Activated CD8-positive, alpha-beta memory T cell treated with anti-CD3 and anti-CD28 coated beads for 48 hours (primary cell): ENCODE measurements at places on chromosomes 11 and 22.
A peak's percentile ranks its signal among the peaks of the same experiment; 100 is the strongest.

DNA sequence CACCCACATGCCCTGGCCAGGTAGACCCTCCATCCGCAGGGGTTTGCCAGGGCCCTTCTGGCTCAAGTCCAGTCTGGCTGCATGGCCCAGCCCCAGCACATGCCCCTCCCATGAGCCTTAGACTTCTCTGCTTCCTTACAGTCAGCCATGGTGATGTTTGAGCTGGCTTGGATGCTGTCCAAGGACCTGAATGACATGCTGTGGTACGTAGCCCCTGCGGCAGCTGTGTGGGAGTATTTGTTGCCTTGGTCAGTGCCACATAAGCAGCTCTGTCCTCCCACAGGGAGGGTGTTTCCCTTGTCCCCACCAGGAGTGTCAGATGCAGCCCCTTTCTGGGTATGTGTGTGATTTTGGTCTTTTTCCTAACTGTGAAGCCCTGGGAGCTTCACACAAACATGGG, 17.5 kb downstream of the CDC45 start:
- no peak for DNase-seq

DNA sequence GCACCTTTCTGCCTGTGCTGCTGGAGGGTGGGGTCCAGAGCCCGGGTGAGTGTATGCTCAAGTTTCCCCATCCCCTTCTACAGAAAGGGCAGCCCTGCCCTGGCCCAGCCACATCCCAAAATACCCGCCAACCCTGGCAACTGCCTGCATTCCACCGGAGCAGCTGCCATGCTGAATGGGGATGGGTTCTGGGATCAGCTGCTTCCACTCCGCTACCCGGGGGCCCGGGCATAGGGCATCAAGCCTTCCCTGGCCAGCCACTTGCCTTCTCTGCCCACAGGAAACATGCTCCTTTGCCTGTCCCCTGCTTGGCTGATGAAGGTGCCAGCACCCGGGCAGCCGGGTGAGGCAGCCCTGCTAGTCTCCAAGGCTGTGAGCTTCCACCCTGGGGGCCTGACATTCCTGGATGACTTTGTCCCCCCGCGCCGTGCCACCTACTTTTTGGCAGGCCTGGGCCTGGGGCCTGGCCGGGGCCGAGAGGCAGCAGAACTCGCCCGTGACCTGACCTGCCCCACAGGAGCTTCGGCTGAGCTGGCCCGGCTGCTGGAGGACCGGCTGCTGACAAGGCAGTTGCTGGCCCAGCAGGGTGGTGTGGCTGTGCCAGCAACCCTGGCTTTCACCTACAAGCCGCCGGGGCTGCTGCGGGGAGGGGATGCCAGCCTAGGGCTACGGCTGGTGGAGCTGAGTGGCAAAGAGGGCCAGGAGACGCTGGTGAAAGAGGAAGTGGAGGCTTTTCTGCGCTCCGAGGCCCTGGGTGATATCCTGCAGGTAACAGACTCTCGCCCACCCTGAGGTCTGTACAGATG, 3.2 kb downstream of the CARNS1 start:
- no peak for DNase-seq

- no peak for DNase-seq
Measured at GRCh38 chr11:76740772-76741171, 42.4 kb upstream of the TSKU start.

DNA sequence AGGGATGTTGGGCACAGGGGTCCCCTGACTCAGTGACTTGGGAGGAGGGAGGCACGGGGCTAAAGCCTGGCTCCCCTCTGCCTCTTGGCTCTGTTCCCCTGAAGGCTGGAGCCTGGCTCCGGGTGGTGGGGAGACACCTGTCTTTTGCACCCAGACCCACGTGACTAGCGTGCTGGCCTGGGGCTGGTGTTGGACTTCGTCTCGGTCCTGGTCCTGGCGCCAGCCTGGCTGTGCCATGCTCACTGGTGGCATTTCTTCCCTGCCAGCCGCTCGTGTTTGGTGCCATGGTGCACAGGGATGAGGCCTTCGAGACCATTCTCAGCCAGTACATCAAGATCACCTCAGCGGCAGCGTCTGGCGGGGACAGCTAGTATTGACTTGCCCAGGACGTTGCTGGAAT, 56.7 kb downstream of the GRAMD4 start:
- DNase-seq: no peak

GRCh38 chr11:23976426-23976825, 520.4 kb upstream of the LUZP2 start:
- DNase-seq: no peak

DNA sequence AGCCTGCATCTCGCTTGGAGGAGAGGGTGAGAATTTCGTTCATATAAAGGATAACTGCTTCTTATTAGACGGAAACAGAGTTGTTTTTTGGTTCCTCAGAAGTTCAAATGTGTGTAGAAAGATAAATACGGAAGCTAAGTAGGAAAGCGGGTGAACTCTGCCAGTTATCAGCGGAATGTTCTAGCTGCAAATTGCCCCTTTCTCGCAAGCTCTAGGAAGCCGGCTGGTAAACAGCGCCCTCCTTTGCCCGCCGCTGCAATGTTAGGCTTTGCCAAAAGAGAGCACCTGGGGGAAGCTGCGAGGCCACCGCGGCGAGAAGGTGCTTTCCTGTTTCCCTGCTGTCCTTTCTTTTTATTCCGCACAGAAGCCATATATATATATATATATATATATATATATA, 67.0 kb downstream of the IGLL5 start:
- DNase-seq: no peak

- DNase-seq: no peak
Measured at GRCh38 chr11:129117595-129118350, 74.4 kb downstream of the ARHGAP32 start.

DNA sequence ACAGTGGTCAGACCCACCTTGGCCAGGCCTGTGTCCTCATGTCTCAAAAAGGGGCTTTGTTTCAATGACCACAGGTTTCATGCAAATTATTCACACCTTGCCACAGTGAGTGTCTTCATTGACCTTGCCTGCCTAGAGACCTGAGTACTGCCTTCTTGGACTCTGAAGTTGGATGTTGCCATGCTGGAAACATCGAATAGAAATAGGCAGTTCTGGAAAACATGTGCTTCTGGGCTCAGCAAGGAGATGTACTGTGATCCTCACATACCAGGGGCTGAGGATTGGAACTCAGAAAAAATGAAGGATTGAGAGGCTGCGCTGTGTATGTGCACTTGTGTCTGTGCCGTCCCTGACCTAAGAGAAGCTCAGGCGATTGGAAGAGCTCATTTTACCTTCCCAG, 9.6 kb upstream of the NRIP3 start:
- DNase-seq: no peak

DNA sequence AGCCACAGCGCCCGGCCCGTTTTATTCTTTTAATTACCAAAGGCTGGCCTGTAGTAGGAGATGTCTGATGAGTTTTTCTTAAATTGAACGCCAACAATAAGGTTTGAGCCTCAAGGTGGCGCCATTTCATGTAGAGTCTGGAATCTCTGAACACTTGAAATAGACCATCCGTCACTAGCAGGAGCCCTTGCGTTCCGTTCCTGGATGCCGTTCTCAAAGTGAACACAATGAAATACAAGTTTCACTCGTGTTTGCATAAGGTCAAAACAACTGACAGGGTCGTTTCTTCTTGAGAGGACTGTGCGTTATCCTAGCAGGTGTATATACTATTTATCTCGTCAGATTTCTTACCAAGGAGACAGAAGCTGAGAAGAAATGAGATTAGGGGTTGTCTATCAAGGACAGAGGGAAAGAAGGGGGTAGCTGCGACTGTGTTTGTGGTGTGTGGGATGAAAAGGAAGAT, 18.7 kb upstream of the SCGB1D1 start:
- DNase-seq: peak; percentile 42

DNA sequence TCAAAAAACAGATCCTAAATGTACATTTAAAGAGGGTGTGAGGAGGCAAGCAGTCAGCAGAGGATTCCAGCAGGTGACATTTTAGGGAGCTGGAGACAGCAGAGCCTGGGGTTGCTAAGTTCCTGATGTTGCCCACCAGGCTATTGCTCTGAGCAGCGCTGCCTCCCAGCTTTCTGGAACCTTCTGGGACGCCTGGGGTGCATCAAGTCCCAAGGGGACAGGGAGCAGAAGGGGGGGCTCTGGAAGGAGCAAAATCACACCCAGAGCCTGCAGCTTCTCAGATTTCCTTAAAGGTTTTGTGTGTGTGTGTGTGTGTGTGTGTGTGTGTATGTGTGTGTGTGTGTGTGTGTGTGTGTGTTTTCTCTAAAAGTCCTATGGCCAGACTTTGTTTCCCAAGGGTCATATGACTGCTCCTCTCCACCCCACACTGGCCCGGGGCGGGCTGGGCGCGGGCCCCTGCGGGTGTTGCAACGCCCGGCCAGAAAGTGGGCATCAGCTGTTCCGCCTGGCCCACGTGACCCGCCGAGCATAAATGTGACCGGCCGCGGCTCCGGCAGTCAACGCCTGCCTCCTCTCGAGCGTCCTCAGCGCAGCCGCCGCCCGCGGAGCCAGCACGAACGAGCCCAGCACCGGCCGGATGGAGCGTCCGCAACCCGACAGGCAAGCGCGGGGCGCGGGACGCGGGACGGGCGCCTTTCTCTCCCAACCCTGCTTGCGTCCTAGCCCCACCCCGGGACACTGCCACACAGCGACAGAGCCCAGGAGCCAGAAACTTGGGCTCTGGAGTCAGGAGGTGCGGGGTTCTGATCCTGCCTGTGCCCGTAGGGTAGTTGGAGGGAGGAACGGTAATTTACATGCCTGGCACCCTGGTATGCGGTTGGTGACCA, at the start of gene HMOX1:
Gene HMOX1, plus strand, starts transcription at position 560 of the 887 bp plus-strand sequence. Its CDS starts 78 bp downstream, at position 638.
- no peak for DNase-seq

DNA sequence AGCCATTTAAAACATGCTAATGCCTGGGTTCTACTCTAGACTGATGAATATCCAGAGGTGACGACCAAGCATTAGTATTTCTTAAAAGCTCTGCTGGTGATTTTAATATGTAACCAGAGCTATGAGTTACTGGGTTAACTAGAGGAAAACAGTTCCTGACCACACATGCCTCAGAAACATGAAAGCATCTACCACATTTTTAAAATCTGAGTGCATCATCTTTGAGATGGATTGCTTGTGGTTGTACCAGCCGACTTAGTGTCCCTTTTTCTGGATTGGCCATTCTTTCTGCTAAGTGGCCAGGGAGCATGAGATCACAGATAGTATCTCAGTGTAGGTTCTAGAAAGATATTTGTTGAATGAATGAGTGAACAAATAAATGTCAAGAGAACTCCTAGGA, 152.4 kb downstream of the NTM start:
- no peak for DNase-seq

DNA sequence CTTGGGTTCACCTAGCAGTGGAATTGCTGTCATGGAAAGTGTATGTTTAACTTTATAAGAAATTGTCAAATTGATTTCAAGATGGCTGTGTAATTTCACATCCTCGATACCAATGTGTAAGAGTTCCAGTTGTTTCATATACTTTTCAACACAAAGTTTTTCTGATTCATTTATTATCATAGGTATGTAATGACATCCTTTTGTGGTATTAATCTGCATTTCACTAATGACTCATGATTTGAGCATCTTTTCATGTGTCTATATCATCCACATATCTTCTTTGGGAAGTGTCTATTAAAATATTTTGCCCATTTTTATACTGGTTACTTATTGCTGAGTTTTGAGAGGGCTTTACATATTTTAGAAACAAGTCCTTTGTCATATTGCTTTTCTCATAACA, 17.0 kb upstream of the GLYATL1B start:
- no peak for DNase-seq

GRCh38 chr11:49952091-49952490, at the start of gene OR4C13:
OR4C13 (plus strand) TSS chr11:49952391; CDS start chr11:49952423, 32 bp downstream.
- no peak for DNase-seq

DNA sequence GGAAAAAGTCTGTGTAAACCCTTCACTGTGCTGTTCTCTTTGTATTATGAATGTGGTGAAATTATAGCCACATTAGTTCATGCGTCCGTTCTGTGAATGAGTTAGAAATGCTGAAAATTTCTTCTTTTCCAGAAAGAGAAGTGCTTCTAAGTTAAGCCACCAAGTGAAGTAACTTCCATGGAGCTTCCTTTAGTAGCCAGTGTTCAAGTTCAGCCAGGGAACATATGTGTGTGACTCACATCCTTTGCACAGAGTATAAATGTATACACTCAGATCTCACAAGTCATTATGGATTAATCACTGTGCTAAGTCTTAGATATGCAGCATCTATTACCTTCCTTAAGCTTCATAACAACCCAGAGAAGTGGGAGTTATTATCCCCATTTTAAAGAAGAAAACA, 3.1 kb upstream of the MMP8 start:
- DNase-seq: no peak

GRCh38 chr11:60396382-60396781, at the start of gene MS4A14:
MS4A14 (plus strand) TSS chr11:60396459; CDS start chr11:60396579, 120 bp downstream.
- DNase-seq: no peak

GRCh38 chr22:17835256-17835655, 61.0 kb upstream of the BID start:
- no peak for DNase-seq

GRCh38 chr11:57800444-57801182, 39.0 kb downstream of the CTNND1 start:
- no peak for DNase-seq

DNA sequence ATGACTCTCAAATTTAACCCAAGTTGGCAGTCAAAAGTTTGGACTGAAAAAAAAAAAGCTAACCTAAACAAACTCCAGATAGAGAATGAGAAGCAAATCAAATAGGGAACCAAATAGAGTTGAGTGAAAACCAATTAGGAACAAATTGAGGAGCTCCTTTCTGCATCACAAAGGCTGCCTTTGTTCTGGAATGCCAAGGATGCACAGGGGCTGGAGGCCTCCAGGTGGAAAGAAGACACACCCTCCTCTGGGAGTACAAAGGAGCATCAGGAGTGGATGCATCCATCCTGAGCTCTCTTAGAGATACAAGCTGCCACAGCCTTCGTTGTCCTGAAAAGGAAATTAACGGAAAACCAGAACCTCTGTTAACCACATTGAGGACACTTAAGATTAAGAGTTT, 73.3 kb downstream of the MRGPRX1 start:
- DNase-seq: no peak

- no peak for DNase-seq
Measured at GRCh38 chr11:8905528-8906165, 5.3 kb upstream of the AKIP1 start.
